Caki2 (cell line): ENCODE measurements at places on chromosomes 16 and 17.

- DNase-seq: no peak
These were observed 30.0 kb downstream of the MAPT start for GRCh38 chr17:45924332-45924820.

DNA sequence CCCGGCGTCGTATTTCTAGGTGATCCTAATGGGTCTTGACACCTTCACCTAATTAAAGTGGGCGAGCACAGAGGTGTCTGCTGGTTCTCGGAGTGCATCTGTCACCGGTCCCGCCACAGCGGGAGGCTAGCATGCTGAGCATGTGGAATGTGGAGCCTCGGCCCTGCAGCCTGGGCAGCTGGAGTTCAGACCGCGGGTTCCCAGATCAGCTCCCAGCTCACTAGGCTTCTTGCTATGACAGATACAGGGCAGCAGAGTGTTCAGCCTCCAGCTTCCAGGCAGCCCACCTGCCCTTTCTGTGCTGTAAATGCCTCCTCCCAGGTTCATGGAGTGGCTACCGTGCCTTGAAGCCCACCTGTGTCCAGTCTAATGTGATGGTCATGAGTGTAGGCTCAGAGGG lies 166.7 kb downstream of the CPPED1 start:
- DNase-seq: no peak

DNA sequence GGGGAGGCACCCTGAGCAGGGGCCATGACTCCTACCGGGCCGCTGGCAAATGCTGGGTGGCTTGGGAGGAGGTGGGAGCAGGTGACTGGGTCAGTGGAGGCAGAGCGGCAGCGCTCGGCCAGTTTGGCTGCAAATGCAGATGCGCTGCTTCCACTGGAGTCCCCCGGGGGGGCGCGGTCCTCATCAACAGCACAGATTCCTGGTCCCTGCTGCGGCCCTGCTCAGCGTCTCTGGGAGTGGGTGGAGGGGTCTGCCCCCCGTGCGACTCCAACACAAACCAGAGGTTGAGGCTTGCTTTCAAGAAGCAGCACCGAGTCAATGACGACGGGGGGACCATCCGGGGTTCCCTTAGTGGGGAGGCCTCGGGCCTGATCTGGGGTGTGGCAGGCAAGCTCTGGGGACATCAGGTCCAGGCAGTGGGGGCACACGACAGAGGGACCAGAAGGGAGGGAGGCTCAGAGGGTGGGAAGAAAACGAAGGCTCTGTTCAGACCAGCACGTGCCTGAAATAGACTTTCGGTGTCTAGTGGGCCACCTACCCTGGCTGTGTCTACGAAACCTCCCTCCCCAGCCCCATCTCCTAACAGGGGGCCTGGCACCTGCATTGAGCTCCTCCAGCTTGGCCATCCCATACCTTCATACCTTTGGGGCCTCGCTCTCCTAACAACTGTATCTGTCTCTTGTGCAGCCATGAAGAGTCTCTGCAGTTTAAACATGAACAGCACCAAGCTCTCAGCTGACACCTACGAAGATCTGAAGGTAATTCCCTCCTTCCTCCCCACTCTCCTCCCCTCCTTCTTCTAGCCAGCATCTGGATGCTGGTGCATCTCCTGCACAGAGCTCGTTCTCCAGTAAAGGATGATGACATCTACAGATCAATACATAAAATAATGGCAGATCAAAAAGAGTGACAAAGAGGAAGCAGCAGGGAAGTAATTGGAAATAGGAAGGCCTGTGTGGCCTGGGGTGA lies 72.5 kb upstream of the PLCG2 start:
- no peak for DNase-seq

DNA sequence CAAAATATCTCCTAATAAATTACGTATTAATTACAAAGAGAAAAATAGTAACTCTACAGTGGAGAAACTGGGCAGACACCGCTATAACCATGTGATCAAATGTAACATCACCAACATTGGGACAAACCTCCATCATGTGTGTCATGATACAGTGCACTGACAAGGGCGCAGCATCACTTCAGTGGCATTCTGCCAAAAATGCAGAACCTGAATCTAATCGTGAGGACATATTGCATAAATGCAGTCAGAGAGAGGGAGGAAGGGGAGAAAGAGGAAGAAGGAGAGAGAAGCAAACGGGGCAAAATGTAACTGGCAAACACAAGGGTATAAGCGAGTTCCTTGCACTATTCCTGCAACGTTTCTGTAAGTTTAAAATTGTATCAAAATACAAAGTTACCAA lies 74.2 kb upstream of the MARCHF10 start:
- no peak for DNase-seq
